ENCODE measurements at places on chromosomes 2 and 18.

GRCh38 chr2:25521126-25521525 is 152.3 kb downstream of the DTNB start:
- DNase-seq: no peak

DNA sequence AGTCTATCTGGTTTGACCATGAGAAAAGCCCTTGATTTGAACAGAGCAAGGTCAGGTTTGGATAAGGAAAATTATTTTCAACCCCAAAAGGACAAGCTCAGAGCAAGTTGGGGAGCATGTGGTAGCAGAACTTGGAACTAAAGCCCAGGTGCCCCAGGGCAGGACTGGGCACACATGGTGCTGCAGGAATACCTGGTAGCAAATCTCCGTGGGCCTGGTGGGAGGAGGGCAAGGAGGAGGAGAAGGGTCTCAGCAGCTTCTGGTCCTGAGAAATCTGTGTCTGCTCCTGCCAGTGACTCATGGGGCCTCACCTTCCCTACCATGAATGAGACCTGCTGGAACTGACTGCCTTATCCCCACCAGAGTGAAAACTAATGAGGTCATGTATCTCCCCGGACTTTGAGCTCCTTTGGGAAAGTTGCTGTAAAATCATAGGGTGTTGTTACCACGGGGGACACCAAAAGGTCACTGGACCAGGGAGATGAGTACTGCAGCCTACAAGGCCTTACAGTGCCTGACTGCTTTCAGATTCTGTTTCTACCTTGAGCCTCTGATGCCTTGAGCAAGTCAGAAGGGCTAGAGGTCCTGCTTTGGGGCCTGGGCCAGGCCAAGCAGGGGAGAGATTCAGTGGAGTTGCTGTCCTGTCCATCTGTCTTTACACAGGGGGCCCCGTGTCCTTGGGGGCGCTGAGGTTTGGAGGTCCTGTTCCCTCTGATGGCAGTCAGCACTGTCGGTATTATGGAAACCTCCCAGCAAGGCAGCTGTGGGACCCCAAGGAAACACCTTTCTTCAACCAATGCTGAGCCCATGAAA is 304.0 kb downstream of the MYCN start:
- no peak for DNase-seq

- DNase-seq: no peak
Observed at GRCh38 chr2:190446750-190447516, 38.8 kb downstream of the MFSD6 start.

GRCh38 chr2:151344906-151345305 is 12.5 kb upstream of the TNFAIP6 start:
- DNase-seq: no peak

- DNase-seq: no peak
Observed at GRCh38 chr2:232126301-232127099, 165.0 kb downstream of the DIS3L2 start.

GRCh38 chr2:192448881-192449280 is 254.1 kb upstream of the TMEFF2 start:
- no peak for DNase-seq

DNA sequence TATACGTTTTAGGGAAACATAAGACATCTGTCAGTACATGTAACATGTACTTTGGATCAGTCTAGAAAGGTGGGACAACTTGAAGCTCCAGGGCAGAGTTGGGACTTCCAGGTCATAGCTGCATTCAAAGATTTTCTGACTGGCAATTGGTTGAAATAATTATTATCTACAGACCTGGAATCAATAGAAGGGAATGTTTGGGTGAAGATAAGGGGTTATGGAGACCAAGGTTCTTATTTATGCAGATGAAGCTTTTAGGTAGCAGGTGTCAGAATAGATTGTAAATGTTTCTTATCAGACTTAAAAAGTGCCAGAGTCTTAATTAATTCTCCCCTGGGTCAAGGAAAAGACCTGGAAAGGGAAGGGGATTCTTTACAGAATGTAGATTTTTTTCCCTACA is 19.8 kb downstream of the RPIA start:
- DNase-seq: no peak

- no peak for DNase-seq
Observed at GRCh38 chr18:13239171-13239956, 20.8 kb downstream of the LDLRAD4 start.

GRCh38 chr2:239273280-239274234 is 127.3 kb downstream of the HDAC4 start:
- DNase-seq: no peak

DNA sequence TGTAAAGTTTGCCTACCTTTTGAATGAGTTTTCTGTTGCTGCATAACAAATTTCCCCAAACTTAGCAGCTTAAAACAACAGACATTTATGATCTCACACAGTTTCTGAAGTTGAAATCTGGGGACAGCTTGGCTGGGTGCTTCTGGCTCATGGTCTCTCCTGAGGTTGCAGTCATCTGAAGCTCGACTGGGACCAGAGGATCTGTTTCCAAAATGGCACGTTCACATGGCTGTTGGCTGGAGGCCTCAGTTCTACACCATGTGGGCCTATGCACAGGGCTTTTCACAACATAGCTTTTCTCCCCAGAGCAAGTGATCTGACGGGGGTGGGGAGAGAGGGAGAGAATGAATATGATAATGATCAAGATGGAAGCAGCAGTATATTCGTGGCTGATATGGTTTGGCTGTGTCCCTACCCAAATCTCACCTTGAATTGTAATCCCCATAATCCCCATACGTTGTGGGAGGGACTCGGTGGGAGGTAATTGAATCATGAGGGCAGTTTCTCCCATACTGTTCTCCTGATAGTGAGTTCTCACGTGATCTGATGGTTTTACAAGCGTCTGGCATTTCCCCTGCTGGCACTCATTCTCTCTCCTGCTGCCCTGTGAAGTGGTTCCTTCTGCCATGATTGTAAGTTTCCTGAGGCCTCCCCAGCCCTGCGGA is 3.5 kb downstream of the RALB start:
- DNase-seq: no peak

DNA sequence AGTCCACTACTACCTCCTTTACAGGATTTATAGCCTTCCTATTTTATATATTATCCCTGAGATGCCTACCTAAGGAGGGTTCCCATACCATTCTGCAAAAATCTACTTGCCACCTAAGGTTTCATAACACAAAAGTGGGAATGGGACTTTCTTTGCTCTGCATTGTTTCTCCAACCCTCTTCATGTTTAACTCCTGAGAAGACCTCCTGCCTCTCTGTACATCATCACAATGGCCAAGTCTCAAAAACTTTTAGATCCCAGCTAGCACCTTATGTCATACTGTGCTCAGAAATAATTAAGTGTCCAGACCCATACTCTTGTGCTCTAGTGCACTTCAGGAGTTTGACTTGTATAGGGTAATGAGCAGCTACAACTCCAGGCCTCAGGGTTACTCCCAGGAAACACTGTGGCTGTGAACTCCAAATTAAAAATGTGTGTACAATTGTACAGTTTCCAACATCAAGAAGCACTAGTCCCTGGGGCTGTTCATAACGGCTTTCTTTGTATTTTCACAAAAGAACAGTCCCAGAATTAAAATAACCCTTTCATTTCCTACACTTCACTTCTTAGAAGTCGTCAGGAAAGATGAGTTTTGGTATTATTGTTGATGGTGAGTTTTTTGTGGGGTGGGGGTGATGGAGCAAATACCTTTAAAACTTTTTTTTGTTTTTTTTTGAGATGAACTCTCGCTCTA is 39.4 kb downstream of the METAP1D start:
- DNase-seq: no peak

DNA sequence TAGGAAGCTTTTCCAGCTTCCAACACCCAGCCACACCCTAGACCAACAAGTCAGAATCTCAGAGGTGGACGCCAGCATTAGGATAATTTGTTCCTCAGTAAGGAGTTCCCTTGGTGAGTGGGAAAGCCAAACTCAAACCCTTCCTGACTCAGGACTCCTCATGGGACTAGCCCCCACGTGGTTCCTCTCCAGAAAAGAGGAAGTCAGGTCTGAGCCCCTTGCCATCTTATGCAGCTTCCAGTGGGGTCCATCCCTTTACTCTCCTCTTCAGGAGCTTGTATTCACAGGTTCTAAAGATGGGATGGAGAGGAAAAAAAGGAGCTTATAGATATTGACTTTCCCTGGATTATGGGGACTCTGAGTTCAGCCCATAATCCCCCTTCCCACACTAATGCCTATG is 14.8 kb upstream of the NOTO start:
- no peak for DNase-seq

DNA sequence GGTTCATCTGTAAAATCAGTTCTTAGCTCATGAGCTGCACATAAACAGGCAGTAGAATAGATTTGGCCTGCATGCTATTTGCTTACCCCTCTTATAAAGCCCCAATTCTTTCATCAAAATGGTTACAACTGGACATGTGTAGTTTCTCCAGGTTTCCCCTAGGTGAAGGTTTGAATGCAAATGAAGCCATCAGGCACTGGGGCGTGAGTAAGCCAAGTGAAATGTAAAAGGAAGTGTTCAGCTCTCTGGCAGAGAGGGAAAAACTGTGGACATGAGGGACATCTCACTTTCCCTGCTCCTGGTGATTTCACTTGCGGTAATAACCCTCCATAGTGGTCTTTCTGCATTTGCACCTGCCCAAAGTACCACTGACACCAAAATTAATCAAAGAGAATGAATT is 1402.3 kb upstream of the LRRTM1 start:
- no peak for DNase-seq

DNA sequence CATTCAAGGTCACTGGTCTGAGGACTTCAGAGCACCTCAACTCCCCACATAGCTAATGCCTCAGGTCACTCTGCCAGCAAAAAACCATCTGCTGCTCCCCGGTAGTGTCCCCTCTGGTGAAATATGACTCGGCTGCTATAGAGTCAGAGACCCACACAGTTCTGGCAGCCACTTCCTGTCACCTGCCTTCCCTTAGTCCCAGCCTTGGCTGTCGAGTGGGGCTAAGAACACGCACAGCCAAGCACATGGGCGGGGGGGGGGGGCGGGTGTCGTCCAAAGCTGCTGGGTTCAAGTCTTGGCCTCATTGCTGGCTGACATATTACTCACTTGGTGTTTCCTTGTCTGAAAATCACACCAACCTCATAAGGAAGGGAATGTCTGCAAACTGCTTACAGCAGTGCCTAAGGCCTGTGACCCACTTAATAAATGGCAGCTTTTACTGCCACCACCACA is 37.5 kb downstream of the POLR1A start:
- DNase-seq: peak; percentile 39

DNA sequence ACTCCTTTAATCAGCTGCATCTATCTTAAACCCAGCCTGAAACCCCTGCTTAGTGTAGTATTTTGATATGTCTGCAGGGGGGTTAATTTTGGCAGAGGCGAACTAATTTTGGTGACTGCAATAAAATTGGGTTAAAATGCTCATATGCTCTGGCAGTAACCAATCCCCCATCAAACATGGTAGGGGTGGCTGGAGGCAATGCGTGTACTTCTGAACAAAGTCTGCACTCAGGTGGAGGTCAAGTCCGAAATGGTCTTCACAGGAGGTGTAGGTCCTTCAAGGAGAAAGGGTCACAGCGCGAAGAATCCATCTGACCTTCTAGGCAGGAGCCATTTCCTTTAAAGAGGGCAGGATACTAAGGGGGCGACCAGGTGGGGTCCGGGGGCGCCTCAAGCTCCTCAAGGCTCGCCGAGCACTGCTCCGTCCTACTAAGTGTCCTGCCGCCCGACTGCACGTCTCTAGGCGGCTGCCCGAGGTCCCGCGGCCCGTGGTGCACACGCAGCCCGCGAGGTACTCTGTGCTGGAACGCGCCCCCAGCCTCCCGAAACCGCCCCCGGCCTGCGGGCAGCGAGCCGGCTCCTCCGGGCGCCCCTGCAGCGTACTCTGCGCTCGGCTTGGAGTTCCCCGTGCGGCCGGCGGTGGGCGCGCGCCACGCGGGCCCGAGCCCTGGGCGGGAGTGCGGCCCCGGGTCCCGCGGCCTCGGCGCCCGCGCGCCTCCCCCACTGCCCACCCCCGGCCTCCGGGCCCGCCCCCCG is 1.7 kb upstream of the LDLRAD4 start:
- no peak for DNase-seq

GRCh38 chr2:202861987-202862386 is 9.6 kb downstream of the ICA1L start:
- no peak for DNase-seq

- no peak for DNase-seq
Observed at GRCh38 chr2:63345285-63345633, 243.0 kb downstream of the WDPCP start.

DNA sequence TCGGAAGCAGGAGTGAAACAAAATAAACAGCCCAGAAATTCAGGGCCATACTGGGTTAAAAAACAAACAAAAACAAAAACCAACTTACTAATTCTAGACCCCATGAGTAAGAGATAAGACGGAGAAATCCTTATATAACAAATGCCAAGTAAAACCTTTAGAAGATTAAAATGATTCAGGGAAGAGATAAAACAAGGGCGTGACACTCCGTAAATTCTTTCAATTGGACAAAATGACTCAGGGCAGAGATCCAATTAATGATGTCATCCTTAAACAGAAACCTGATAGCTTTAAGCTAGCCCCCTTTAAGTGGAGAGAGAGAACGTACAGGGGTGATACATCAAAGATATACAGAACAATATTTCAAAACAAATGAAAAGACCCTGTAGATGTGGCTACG is 317.4 kb downstream of the NBAS start:
- no peak for DNase-seq

DNA sequence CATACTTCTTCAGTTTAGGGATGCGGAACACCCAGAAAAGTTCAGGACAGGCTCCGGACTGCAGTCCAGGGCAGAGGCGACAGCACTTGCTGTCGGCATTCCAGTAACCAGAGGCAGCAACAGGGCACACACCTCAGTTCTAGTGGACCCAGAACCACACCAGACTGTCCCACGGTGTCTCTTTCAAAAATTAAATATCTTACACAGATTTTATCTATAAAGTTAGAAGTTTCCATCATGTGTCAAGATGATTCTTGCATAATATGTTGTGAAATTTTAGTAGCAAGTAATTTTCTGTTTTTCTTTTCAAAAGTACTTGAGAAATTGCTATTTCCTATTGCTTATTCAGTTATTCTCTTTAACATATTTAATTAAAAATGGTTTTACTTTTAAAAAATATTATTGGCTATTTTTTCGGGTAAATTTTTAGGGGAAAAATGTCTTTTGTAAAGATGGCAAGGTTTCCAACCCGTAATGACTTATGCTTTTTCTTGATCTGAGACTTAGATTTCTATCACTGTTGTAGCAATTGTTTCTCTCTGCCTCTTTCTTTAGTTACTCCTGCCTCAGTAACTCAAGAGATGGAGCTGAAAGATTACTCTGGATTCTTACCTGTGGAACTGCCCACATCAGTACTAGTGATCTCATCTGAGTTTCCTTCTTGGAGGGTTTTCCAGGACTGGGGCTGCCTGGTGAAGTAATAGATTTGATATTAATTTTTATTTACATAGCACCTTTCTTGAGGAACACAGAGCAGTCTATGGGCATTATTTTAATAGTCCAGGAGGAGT is 182.7 kb downstream of the LTBP1 start:
- no peak for DNase-seq

GRCh38 chr2:85577386-85578242 is at the start of gene VAMP8:
VAMP8 (plus strand) TSS chr2:85577586; CDS start chr2:85577647, 61 bp downstream.
- peak; percentile 54 for DNase-seq

- peak; percentile 75 for DNase-seq
Observed at GRCh38 chr2:85405201-85406059, 4.7 kb downstream of the CAPG start.

GRCh38 chr2:58594175-58594574 is 353.1 kb upstream of the FANCL start:
- no peak for DNase-seq

- no peak for DNase-seq
Observed at GRCh38 chr2:150681120-150681804, 193.8 kb upstream of the RND3 start.

All from CD4-positive, alpha-beta T cell treated with Interleukin-15 for 1 hour (primary cell).